ENCODE measurements at places on chromosomes 11 and 22.

DNA sequence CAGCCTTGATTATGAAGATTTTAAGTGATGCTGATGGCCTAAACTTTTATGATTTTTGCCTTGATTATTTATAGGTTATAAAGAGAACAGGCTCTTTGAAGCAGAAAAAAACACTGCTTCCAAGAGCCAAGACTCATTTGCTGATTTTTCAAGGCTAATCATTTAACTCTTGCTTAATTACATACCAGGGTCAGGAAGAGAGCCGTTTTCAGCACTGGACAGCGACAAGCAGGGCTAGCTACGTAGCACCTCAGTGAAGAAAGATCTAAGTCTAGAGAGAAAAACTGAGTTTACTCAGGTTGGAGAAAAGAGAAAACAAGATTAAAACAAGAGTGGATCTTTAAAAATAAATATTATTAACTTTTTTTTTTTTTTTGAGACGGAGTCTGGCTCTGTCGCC lies 615.4 kb upstream of the B3GAT1 start:
- DNase-seq, result peak; percentile 36

- no peak for DNase-seq
Measured at GRCh38 chr11:14237444-14237961, 121.5 kb downstream of the RRAS2 start.

DNA sequence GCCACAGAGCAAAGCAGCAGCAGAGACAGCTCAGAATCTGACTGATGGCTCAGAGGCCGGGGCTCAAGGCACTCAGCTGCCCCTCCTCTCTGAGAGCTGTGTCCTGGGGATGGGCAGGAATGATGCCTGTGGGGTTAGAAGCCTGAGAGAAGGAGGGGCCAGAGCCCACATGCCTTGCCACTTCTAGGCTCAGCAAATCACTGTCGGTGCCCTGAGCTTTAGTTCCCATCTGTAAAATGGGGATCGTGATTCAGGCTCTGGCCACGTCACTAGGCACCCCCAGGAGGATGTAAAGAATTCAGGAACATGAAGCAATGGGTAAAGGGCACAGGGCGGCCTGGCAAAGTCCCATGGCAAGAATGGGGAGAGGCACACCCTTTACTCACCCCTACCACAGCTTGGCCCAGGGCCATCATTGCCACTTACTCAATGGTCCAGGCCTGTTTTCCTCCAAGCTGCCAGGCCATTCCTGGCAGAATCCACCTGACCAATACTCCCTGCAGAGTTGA lies 3.4 kb upstream of the CDC42EP2 start:
- peak; percentile 55 for DNase-seq

DNA sequence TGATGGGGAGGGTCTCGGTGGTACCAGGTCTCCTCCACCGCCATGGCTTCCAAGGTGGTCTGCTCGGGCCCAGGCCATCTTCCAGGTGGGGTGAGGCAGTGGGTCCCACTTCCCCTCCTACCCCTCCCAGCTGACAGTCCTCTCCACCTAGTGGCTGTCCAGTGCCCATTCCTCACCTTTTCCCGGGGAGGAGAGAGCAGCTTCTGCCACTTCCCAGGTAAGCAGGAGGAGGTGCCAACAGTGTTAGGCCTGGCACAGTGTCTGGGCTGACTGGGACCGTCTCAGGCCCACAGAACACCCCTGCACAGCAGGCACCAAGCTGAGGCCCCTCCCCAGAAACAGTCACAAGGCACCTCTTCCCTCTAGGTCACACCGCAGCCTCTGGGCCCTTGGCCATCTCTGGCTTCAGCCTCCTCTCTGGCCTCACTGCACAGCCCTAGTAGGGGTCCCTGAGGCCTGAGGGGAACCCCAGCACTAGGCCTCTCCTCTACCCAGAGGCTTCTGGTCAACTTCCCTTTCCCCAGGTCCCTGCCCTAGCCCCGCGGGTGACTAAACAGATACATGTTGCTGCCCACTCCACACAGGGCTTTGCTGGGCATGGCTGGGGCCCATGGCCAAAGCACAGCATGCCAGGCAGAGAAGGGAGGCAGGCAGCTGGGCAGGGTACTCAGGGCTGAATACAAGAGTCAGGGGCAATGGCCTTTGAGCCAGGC lies 2.3 kb upstream of the ANKRD13D start:
- no peak for DNase-seq

- peak; percentile 59 for DNase-seq
Measured at GRCh38 chr11:2927851-2928604, 1.2 kb downstream of the PHLDA2 start.

DNA sequence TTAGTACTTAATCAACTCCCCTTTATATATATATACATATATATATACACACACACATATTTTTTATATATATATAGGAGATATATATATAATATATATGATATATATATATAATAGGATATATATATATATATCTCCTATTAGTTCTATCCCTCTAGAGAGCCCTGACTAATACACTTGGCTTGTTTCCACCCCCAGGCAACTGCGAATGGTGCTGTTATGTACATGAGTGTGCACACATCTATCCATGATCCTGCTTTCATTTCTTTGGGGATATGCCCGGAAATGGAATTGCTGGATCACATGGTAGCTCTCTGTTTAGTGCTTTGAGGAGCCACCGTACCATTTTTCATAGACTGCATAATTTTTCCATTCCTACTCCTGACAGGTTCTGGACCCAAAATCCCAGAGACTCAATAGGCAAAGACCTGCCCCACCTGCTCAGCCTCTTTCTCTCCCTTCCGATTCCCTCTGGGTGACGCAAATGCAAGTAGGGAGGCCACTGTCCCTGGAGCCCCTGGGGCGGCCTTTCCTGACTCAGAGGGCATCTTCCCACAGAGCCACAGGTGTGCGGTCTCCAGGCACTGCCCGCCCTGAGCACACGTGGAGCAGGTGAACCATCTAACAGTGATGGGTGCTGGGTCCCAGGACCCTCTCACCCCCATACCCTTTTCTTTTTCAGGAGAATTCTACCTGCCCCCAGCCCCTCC lies 12.0 kb downstream of the FGF3 start:
- peak; percentile 7 for DNase-seq

DNA sequence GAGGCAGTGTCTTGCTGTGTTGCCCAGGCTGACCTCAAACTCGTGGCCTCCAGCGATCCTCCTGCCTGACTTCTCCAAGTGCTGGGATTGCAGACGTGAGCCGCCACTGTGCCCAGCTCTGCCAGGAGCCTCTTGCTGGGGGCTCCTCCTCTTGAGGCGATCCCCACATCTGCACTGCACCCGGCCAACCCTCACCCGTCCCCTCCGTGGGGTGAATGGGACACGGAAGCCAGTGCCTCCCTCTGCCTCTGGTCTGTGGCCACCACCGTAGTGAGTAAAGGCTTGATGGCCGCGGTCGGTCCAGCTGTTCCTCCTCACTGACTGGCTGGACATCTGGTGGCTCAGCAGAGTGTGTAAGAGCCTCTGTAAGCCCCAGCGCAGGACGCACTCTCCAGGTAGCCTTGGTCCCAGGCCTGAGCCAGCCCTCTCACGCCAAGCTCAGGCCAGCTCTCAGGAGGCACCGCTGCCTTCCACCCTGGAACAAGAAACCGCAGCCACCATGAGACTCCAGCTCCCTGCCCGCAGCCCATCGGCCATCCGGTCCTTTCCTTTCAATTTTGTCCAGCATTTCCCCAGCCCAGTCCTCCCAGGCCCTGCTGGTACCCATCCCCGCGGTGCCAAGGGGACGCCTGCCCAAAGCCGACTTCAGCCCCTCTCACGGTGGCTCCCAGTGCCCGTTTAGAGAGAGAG lies 100.3 kb downstream of the BRD1 start:
- no peak for DNase-seq

DNA sequence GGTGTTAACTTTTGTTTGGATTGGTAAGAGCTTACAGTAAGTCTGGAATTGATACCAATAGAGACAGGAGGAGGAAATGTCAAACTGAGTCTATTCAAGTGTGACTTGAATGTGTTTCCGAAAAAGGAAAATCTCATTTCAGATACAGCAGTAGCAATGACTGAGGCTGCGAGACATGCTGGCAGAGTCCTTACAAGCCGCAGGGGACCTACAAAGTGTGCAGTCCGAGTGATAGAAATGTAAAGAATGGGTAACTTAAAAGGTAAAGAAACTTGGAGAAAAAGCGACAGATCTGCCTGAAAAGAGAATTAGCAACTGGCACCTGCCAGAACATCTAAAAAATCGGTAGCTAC lies 444 bp downstream of the CWF19L2 start:
- no peak for DNase-seq

DNA sequence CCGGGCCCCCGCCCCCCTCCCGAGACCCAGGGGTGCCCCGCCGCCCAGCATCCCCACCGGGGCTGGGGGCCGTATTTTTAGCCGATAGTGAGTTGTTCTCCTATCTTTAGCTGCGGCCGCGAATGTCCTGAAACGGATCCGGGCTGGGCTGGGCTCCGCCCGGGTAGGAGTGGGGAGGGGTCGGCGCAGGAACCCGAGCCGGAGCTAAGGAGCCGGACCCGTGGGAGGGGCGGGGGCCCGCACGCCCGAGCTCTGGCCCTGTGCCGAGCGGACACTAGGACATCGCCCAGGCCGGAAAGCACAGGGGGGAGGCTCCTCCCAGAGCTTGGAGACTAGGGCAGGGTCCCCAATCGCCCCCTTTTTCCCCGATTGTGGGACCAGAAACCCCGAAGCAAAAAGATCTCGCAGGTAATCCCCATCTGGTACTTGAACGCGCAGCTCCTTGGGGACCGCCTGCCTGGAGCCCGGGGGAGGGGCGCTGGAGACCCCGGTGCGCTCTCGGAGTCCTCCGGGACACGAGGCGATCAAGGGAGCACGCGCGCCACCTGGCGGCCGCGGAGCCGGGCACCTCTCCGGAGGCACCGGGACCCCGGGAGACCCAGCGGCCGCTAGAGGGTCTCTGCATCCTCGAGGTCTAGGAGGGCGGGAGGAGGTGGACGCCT lies 669 bp downstream of the CDC42EP2 start:
- peak; percentile 75 for DNase-seq

GRCh38 chr11:130762638-130763037 lies 153.6 kb downstream of the SNX19 start:
- no peak for DNase-seq

DNA sequence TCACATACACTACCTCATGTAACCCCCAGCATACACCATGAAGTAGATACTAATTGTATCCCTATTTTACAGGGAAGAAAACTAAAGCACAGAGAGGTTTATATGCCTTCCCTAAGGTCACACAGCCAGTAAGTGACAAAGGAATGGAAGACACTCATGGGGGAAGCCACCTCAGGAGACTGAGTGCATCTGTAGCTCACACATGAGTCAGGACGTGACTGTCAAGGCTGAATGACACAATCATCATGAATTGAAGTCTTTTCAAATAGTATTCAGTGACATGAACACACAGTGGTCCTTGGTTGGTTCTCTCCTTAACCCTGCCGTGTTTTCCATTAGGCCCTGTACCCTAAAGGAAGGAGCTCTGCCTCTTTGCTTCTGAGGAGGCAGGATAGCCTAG lies 463.0 kb downstream of the NTM start:
- no peak for DNase-seq
